ENCODE measurements at places on chromosomes 2 and 18. TPM values are rescaled to one million over a fixed set of nuclear protein-coding genes. Genes with fewer than 3 reads are reported as not detected.

DNA sequence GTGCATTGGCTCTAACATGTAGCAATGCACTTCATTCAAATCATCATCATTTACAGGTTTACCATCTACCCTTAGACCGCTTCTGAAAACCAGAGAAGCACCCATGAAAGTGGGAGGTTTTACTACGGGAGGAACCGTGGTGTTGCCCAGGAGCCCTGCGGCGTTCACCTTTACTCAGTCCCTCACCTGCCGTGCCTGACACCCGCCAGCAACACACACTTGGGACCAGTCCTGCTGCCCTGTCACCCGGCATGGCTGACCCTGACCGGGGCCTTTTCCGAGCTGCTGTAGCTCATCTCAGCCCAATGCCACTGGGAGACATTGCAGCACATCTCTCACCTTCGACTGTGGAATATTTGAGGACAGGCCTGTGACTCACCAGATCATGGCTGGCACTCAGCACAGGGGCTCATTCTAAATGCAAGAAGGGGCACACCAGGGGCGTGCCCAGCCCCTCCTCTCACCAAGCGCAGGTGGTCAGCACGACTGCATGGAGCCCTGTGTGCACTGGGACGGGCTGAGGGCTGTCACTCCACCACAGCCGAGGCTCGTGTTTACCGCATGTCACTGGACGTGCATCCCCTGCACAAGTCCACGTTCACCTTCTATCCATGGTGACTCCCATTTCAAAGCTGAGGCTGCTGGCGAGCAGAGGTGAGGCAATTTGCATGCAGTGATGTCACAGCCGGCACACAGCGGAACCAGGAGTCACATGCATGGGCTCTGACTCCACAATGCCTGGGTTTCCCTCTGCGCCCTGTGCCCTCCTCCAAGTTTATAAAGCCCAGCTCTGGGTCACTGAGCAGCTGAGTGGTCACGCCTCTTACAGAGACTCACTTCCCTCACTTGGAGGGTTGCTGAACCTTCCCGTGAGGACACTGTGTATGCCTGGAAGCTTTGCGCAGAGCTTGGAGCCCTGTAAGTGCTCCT is 76.7 kb upstream of the SNTG2 start:
- DNase-seq, result no peak

DNA sequence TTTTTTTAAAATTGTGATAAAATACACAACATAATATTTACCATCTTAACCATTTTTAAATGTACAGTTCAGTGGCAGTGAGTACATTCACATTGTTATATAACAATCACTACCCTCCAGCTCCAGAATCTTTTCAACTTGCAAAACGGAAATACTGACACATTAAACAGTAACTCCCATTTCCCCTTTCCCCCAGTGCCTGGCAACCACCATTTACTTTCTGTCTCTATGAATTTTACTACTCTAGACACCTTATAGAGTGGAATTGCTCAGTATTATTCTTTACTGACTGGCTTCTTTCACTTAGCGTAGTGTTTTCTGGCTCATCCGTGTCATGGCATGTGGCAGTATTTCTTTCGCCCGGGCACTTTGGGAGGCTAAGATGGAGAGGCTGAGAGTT is 32.6 kb downstream of the FASTKD2 start:
- DNase-seq, result no peak

GRCh38 chr2:113818382-113818951 is 62.0 kb upstream of the SLC35F5 start:
- DNase-seq, result no peak

DNA sequence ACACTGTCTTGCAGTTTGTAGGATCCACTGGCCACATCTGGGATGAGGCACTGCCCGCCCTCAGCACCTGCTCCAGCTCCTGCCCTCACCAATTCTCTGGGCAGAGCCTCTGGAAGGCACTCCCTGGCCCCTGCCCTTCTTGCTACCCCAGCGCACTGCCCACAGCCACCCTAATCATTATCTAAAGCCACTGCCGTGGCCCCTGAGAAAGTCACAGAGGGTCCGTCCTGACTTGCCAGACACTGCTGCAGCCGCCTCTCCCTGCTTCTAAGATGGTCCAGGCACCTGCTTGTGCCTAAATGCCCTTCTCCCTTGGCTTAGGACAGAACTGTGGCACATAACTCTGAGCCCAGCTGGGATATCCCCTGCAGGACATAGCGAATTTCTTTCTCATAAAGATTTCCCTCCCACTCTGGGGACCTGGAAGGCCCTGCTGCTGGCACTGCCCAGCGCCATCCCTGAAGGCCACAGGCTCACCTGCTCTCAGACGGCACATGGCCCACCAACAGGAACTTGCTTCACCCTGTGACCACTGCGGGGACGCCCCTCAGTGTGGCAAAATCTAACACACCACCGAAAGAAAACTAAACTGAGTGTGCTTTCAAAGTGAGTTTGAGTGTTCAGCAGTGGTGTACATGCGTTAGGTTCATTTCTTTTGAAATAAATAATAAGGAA is 244.9 kb downstream of the HDAC4 start:
- DNase-seq, result no peak

DNA sequence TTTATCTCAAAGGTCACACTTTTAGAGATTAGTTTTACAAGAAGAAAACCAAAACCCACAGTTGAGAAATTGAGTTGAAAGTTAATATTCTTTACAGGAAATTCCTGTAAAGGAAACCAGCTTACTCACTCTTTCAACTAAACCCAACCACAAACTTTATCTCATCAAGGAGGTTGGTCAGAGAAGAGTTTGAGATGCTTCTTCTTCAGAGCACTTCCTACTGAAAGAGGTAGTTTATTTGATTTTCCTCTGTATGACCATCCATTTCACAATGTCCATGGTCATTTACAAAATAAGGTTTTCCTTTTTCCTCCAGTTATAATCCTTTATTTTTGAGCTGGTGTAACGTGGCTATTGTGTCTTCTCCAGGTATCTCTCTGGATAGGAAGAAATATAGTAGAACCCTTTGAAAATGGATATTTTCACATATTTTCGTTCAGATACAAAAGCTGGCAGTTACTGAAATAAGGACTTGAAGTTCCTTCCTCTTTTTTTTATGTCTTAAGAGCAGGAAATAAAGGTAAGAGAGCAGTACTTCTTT is 4.5 kb upstream of the IL18RAP start:
- no peak for DNase-seq

DNA sequence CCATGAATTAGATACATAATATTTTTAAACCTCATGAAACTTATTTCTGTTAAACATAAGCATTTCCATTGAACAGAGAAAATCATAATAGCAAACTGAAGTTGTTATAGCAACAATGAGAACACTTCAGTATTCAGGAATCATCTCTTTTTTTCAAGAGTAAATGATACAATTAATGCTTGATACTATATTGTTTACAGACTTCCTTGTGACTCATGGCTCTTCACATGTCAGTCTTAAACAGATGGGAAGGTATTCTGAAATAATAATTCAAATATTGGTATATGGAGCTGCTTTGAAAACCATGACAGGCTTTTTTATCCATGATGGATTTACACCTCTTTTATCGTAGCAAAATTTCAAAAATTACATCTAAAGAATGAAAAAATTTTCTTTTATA is 226.5 kb upstream of the RBMS1 start:
- DNase-seq, result no peak

DNA sequence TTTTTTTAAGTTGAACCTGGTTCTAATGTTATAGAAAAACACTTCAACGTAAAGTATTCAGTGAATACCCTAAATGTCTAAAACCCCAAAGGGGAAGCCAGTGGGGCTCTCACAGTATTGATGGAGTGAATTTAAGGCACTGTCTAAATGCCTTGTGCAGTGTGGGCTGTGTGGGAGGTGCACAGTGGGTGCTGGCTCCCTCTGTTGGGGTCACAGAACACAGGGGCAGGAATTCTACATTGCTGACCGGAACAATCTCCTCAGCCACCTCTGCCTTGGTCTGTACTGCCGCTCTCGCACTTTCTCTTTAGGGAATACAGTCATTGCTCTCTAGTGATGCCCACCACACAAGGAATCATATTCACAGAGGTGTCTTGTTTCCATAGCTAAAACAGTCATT is 45.4 kb downstream of the SPRED2 start:
- no peak for DNase-seq

DNA sequence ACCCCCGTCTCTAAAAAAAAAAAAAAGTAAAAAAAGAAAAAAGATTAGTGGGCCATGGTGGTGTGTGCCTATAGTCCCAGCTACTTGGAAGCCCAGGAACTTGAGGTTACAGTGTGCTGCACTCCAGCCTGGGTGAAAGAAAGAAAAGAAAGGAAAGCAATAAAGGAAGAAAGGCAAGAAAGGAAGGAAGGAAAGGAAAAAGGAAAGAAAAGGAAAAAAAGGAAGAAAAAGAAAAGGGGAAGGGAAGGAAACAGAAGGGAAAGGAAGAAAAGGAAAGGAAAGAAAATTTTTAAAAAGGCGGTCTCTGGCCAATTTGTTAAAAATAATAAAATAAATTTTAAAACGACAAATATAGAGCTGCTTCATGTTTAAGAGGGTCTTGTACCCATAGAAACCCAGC is 74.4 kb upstream of the RNU4ATAC start:
- DNase-seq, result no peak

GRCh38 chr18:57167617-57168308 is 20.9 kb downstream of the BOD1L2 start:
- DNase-seq, result no peak

DNA sequence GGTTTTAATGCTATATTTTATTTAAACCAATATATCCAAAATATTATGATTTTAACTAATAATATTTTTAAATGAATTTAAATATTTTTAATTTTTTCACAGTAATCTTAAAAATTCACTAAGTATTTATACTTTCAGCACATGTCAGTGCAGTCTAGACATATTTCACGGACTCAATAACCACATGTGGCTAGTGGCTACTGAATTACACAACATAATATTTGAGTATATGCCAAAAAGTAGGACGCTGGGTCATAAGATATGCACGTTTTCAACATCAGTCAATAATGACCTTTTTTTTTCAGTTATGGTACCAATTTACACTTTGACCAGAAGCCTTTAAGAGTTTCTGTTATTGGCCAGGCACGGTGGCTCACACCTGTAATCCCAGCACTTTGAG is 117.7 kb downstream of the GFPT1 start:
- no peak for DNase-seq

DNA sequence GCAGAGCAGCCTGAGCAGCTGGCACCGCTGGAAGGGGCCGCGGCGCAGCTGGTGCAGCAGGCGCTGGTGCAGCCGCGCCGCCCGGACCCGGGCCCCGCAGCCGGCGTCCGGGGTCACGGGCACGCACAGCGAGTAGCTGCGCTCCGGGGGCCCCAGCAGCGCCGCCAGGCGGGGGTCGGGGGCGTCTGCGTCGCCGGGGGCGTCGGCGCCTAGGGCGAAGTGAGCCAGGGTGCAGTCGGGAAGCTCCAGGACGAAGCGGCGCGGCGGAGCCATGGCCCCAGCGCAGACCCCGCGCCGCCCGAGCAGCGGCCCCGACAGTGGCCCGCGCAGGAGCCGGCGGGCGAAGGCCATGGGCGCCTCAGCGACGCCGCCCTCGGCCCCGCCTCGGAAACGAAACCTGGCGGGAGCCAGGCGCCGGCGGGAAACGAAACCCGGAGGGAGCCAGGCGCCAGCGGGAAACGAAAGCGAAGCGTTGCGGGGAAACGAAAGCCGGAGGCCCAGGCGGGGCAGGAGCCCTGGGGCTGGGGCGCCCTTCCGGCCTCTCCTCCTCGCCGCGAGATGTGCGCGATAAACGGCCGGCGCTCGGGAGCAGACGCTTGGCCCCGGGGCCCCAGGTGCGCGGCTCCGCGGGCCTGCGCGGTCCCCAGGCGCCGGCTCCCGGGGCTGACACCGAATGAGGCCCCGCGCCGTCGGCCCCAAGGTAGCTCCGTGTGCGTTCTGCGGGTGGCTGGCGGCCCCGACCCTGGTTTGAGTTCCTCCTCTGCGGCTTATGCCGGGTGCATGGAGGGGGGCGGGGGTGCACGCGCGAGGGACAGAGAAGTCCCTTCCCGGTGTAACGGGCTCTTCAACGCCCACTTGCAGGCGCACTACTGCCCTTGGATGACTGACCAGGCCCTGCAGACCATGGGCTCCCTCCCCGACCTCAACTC is at the start of gene CMPK2:
CMPK2 (minus strand) TSS at position 562 of the 929 bp plus-strand sequence; CDS start at position 351, 211 bp downstream.
- peak; percentile 84 for DNase-seq

DNA sequence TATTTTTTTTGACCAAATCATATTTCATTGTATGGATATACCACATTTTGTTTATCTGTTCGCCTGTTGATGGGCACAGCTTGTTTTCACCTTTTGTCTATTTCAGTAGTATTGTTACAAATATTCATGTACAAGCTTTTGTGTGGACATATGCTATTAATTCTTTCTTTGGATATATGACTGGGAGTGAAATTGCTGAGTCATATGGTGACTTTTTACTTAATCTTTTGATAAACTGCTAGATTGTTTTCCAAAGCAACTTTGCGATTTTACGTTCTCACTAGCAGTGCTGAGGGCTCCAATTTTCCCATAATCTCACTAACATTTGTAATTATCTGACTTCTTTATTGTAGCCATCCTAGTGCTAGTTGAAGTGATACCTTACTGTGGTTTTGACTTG is 112.4 kb downstream of the CD8B2 start:
- DNase-seq, result no peak

GRCh38 chr2:66981074-66981473 is 416.1 kb upstream of the ETAA1 start:
- DNase-seq, result no peak

DNA sequence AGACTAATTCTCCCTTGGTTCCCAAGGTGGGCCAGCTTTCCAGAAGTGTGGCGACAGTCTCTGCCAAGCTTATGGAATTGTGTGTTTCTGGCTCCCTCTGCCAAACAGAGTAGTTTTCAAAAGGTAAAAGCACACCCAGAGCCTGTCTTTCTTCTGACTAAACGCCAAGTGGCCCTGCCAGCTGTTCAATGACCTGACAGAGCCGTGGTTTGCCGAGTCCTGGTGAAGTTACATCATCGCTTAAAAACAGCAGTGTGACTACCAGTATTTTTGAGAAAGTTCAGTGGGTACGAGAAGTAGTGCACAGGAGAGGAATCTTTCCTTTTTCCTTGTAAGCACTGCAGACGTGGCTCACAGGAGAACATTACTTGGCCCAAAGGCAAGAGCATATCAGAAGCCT is 1.9 kb downstream of the PER2 start:
- no peak for DNase-seq

GRCh38 chr2:105635564-105635963 is 109.1 kb upstream of the NCK2 start:
- DNase-seq, result no peak

GRCh38 chr2:232351686-232352510 is 26.7 kb upstream of the ALPP start:
- DNase-seq, result no peak

GRCh38 chr2:61434314-61434713 is 36.6 kb downstream of the USP34 start:
- DNase-seq, result no peak

Gene SH3RF3
- 1.0 TPM for total RNA-seq

Gene SNED1
- 4.1 TPM for total RNA-seq

Gene C2orf92
- 18.0 TPM for total RNA-seq

Gene SH3BP4
- 1.5 TPM for total RNA-seq

Gene SLC9A2
- total RNA-seq, result 0.19 TPM

Gene MOGAT1
- not detected for total RNA-seq

Gene TUBA3E
- not detected for total RNA-seq

Gene UGT1A8
- total RNA-seq, result not detected

Gene BOLL
- 0.10 TPM for total RNA-seq

Gene FBXO15
- total RNA-seq, result 2.1 TPM

Data from activated T-cell treated with anti-CD3 and anti-CD28 coated beads, Interleukin-2, amount 50 U/mL, for 72 hours (primary cell).